ENCODE measurements at places on chromosomes 11 and 22.

- no peak for DNase-seq
Observed at GRCh38 chr11:86818462-86819192, 18.3 kb downstream of the PRSS23 start.

- DNase-seq = no peak
Observed at GRCh38 chr11:120505801-120506425, 5.6 kb upstream of the GRIK4 start.

DNA sequence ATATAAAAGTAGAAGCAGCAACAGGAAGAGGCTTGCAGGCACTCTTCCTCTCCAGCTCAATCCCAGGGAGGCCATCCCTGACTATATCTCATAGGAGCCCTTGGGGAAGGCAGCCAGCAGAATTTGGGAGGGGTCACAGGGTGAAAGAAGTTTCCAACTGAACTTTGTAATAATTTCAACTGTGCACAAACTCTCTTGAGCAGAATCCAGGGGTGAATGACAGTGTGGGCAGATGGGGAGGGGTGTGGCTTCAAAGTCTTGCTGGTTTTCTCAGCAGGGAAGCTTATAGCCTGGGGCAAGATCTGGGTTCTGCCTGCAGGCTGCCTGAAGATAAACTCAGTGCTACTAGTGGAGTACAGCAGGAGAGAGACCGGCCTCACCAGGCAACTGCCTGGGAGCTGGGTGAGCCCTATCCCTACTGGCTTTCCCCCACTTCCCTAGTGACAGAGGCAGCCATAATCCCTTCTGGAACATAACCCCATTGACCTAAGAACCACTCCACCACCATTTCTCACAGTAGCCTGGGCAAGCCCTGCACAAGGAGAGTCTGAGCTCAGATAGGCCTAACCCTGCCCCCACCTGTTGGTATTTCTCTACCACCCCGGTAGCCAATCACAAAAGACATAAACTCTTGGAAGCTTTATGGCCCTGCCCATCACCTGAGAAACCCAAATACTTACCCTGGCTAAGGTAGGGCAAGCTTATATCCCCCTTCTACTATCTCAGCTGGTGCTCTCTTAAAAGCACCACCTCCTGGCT, 17.8 kb upstream of the TTC12 start:
- no peak for DNase-seq

- no peak for DNase-seq
Observed at GRCh38 chr11:63769042-63769713, 603 bp upstream of the ZFTA start.

DNA sequence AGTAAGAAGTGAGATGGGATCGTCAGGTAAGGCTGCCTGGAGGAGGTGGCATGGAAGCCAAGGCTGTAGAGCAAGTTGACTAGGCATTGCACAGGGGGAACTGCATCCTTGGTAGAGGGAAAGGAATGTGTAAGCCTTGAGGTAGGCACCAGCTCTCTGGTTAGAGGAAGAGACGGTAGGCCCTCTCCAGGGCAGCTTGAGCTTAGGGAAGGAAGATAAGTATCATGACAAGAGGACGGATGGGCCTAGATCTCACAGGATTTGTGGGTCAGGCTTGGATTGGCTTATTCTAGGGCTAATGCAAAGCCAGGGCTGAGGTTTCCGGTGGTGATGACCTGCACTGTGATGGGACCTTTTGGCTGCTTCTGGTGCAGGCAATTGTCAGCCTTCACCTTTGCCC, 1035.8 kb downstream of the TBC1D22A start:
- no peak for DNase-seq
